Activated T-cell treated with anti-CD3 and anti-CD28 coated beads, Interleukin-2, amount 50 U/mL, for 72 hours (primary cell): ENCODE measurements at places on chromosomes 12 and 14.

DNA sequence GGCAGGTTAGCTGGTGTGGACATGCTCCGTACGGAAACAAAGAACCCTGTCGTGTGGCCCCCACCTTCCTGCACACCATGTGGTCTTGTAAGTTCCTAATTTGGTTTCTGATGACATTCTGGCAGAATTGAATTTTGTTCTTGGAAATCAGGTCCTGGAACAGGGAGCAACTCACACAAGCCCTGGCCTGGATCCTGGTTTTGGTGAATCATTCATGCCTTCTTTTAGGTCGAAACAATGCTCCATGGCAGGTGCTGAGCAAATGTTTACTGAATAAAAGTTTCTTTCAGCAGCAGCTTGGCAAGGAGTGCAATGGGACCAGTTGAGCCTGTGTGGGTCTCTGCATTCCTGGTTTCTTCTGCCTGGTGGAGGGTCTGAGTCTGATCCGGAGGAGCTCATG, 978.4 kb downstream of the BCL11B start:
- no peak for DNase-seq

GRCh38 chr12:101878243-101878821, 952 bp downstream of the DRAM1 start:
- DNase-seq: no peak

DNA sequence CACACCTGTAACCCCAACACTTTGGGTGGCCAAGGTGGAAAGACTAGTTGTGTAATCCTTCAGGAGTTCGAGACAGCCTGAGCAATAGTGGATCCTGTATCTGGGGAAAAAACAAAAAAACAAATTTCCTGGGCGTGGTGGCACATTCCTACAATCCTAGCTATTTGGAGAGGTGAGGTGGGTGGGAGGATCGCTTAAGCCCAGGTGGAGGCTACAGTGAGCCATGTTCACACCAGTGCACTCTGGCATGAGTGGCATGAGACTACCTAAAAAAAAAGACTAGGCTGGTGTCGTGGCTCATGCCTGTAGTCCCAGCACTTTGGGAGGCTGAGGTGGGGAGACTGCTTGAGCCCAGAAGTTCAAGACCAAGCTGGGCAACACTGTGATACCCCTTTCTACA, 17.2 kb downstream of the PTGES3 start:
- DNase-seq: no peak

DNA sequence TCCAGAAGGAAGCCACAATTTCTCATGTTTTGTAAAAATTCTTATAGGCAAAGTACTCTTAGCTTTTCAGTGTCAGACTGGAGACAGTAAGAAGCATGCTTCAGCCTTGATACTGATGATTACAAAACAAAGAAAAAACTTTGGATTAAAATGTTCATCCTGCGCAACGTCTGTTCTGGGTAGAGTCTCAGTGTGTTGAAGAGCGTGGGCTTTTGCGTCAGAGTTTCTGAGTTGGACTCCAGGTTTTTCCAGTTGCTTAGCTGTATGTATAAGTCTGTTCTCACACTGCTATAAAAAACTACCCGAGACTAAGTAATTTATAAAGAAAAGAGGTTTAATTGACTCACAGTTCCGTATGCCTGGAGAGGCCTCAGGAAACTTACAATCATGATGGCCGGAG, 508.1 kb downstream of the DIO2 start:
- no peak for DNase-seq

GRCh38 chr14:91067186-91067585, 6.7 kb upstream of the RPS6KA5 start:
- peak; percentile 29 for DNase-seq

- no peak for DNase-seq
These were observed 26.9 kb downstream of the DAAM1 start for GRCh38 chr14:59215322-59215721.

DNA sequence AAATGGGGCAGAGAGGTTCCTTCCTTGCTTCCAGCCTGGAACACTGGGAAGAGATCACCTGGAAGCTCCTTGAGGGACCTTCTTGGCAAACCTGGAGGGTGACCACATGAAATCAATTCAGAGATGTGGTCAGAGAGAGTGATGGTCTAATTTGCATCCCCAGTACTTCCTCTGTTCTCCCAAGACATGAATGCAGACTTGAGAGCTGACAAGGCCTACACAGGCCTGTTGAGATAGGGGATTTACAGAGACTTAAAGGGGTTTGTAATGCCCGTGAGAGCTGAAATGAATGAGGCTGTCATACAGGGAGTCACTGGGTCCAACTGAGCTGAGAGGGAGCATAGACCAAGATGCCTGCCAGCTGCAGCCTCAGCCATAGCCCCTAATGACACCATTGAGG, 45.1 kb downstream of the TMX1 start:
- no peak for DNase-seq

DNA sequence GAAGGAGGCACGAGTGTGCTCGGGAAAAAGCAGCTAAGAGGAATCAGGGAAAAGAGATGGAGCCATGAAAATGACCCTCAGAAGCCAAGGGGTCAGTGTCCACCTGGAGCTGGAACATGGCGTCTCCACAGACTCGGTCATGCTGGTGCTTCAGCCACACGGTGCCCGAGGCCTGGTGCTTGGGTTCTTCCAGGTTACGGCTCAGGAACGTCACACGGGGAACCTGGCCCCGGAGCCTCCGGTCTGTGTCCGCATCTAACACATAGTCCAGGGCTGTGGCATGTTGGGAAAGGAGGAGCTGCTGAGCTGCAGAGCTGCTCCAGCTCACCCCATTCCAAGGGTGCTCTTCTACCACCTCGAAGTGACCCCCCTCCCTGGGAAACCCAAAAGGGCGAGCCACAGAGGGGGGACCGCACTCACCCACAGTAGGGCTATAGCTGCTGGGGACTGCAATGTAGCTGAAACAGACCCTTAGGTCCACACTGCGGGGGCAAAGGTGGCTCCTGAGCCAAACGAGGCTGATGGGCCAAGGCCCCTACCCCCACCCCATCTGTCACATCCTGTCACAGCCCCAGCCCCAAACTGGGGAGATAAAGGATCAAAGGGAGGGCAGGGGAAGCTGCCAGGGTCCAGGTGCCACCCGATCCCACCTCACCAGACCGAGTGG, 10.8 kb downstream of the ITGA7 start:
- no peak for DNase-seq

- no peak for DNase-seq
These were observed 6.8 kb downstream of the NTF3 start for GRCh38 chr12:5438671-5439200.

DNA sequence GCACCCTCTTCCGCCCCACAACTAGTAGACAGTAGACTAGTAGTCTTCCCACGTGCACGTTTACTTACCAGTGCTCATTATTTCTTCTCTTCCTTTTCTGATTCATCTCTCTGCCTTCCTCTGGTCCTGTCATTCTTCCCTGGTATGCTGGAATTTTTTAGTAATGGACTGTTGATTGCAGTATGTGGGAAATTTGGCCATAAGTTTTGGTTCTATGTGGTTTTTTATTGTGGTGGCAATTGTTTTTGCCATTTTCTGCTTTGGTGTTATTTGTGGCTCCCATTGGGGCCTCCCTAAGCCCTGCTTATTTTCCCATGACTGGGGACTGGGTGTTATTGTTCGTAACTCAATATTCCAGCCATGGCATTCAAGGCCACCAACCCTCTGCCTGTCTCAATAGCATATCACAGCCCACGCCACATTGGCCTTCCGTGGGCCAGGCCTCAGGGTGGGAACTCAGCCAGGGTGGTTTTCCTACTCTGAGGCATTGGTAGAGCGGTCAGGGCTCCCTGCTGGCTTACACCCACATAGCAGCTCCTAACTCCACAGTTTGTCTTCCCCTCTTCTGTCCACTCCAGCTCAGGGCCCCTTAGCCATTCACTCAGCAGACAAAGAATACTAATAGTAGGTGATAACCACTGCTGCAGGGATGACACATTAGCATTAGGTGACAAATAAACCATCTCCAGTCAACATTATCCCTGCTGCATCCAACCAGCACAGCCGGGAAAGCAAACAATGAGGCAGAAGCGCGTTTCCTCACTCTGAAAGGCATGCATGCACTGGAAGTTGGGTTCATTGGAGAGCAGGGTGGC, 321.5 kb downstream of the CACNA1C start:
- no peak for DNase-seq

- no peak for DNase-seq
These were observed 119.1 kb downstream of the TTC7B start for GRCh38 chr14:90697132-90697531.
